Liver (tissue), 10 donors: ENCODE measurements at places on chromosomes 3 and 15.

DNA sequence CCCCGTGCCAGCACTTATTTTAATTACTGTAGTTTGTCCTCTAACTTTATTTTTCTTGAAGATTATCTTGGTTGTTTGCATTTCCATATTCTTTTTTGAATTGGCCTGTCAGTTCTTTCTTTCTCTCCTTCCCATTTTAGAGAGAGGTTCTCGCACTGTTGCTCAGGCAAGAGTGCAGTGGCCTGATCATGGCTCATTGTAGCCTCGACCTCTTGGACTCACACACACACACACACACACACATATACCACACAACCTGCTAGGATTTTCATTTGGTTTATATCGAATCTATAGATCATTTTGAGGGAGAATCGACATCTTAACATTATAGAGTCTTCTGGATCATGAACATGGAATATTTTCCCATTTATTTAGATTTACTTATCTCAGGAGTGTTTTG, 8.7 kb downstream of the FEM1B start:
- DNase-seq, result no peak

- no peak for DNase-seq
These were observed 327.4 kb downstream of the EPHA3 start for GRCh38 chr3:89434621-89435380.

- no peak for DNase-seq
These were observed 16.4 kb upstream of the ANXA2 start for GRCh38 chr15:60414016-60414682.

- no peak for DNase-seq
These were observed 63.2 kb upstream of the SPPL2A start for GRCh38 chr15:50828610-50829206.

DNA sequence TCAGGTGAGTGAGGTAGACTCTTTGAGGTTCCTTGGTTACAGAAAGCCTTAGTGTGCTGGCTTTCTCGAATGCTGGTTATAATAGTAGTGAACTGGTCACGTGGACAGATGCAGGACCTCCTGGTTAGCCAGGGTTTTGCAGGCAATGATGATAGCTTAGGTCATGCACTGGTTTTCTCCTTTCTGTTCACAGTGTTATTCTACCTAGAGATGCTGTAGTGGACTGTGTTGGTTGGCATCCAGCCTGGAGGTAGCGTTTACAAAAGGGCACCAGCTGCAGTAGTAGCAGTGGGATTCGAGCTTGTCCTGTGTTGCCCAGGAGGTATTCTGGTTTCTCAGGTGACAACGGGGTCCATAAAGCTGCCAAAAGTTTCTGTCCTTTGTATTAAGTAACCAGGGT, 27.0 kb downstream of the PCCB start:
- DNase-seq, result no peak

DNA sequence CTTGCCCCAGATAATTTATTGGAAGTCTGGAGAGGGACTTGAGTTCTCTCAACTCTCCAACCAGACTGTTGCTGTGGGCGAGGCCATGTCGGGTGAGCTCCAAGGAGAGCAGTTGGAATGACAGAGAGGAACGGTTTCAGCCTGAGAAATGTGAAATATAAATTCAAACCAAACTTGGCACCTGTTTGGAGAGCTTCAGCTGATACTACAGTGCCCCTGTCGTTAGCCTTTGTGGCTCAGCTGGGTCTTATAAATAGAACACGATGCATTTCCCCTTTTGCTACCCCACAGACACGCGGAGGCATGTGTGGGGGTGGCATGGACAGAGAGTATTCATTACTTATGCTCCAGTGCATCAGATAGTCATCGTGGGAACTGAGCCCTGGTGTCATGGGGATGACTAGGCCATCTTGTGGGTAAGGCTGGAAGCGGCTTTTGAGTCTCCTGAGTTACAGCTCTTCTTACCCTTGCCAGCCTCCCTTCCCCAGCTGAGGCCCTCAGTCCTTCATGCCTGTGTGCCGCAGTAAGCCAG, 15.6 kb downstream of the SMAD3 start:
- DNase-seq, result no peak

- no peak for DNase-seq
These were observed 1.0 kb upstream of the TBC1D21 start for GRCh38 chr15:73872346-73872745.

DNA sequence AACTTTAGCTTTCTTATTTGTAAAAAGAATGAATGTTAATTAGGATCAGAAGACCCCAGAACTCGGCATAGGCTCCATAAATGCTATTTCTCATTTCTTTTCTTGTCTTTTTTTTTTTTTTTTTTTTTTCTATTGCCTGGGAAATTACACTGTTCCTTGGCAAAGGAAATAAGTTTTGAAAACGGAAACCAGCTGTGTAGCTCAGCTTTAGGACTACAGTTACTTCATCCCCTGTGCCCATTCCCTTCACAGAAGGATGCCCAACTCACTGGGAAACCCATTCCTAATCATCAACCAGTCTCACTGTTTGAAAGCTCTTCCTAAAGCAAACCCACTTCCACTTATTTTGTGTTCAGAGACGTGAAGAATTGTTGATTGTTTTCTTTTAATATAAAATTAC, 254.0 kb upstream of the IL12A start:
- no peak for DNase-seq

DNA sequence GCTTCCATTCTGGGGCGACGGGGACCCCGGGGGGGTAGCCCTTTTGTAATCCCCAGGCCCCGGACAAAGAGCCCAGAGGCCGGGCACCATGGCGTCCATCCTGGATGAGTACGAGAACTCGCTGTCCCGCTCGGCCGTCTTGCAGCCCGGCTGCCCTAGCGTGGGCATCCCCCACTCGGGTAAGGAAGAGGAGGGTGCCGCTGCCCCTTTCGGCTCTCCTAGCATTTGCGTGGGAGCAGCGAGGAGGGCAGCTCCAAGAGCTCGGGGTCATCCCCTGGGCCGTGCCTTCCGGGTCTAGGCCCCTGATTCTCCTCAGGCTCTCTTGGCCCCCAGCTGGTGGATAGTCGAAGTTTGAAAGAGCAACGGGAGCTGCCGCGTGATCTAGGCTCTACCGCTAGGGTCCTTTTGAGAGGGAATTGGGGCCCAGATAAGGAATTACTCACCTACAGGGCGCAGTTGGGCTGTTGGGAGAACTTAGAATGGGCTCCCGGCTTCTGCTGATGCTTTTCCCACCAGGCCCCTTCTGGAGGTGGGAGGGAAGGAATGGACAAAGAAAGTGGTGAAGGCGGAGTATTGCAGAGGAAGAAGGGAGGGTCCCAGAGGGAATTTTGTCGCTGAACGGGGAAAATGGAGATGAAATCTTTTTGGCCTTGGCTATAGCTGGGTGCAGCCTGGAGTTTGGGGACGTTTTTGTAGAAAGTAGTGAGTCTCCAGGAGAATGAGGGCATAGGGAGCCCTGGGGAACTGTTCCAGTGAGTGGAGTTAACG, 615 bp downstream of the VPS18 start:
- no peak for DNase-seq

- no peak for DNase-seq
These were observed 87.0 kb upstream of the NECTIN3 start for GRCh38 chr3:110984456-110985250.

- DNase-seq, result no peak
These were observed 11.7 kb downstream of the RBM5 start for GRCh38 chr3:50100386-50100785.

DNA sequence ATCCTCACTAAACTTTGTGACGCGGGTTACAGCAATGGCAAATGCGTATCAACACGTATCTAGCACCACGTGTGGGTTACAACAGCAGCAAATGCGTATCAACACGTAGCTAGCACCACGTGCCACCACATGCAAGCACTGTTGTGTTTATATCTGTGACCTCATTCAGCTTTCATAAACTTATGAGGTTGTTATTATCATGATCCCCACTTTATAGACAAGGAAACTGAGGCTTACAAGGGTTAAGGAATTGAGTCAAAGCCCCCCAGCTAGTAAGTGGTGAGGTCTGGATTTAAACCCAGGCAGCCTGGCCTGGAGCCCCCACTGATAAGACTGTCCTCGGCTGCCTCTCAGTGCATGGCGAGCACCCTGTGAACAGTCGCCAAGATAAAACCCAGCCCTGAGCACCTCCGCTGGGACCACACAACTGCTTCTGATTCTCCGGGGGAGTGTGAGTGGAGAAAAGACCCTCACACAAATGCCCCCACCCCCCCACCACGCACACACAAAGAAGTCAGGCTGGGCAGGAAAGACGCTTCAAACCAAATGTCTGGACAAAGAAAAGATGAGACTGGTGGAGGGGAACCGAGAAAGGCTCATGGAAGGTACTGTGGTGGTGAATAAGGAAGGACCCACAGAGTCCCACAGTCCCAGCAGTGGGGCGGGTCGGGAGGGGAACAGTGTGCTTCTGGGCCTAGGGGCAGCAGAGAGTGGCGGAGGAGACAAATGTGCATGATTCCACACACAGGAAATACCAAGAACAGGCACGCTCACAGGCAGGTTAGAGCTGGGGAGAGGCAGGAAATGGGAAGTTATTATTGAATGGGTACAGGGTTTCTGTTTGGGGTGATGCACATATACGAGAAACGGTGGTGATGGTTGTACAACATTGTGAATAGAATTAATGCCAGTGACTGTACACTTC, 173.4 kb downstream of the XXYLT1 start:
- DNase-seq, result no peak

- DNase-seq, result no peak
These were observed at the start of gene CDCP1 for GRCh38 chr3:45145681-45146614. CDCP1 (minus strand) TSS chr3:45146378; CDS start chr3:45146287, 91 bp downstream.

GRCh38 chr3:73511571-73512525, 112.9 kb downstream of the PDZRN3 start:
- DNase-seq, result no peak

- DNase-seq, result no peak
These were observed 108.3 kb upstream of the ETV5 start for GRCh38 chr3:186216900-186217819.

GRCh38 chr3:134900482-134900881, 105.4 kb downstream of the EPHB1 start:
- no peak for DNase-seq

DNA sequence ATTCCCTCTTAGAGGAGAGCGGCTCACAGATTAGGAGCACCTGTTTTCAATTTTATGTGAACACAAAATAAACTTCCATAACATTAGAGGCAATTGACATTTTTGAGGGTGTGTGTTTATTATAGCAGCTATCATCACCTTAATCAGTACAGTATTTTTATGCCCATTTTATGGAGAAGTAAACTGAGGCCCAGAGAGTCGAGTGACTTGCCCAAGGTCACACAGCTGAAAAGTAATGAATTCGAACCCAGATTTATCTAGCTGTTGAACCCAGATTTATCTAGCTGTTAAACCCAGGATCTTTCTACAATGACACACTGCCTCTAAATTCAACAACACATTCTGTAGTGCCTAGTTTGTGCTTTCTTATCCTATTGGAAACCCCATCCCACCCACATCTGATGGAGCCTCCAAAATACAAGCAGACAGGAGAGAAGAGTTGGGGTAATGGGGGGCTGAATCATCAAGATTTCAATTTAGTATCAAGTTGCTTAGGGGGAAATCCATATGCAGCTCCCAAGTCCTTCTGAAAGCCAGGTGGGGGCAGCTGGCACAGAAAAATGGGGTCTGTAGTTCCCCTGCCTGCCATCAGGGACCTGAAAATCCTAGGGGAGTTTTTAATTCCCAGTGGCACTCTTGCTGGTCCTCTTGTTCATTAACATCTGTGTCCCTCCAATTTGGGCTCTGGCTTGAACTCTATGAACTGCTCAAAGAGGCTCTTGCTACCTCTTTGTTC, 50.4 kb upstream of the TRA2B start:
- no peak for DNase-seq

- no peak for DNase-seq
These were observed 237.5 kb downstream of the P3H2 start for GRCh38 chr3:189883113-189883753.

DNA sequence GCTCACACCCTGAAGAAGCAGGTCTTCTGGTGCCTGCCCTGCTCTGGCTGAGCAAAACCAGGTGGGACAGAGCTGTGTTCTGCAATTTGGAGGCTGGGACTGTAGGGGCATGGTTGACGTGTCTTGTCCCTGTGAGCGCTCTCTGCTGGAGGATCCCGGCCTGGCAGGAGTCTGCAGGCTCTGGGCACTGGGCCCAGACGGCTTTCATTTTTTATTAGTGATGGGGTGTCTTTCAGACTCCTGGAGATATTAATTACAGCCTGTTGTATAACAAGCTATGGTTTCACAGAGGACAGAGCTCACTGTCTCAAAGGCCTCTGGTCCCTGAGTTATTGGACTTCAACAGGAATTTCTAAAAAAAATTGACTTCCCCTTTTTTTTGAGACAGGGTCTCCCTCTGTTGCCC, 29.5 kb upstream of the ZNF710 start:
- peak; percentile 47 for DNase-seq

GRCh38 chr15:66730168-66731021, 28.4 kb downstream of the SMAD6 start:
- no peak for DNase-seq

- DNase-seq, result no peak
These were observed 28.8 kb upstream of the RFX7 start for GRCh38 chr15:56272454-56272853.

- DNase-seq, result no peak
These were observed 287.3 kb downstream of the UBE2E2 start for GRCh38 chr3:23490459-23490858.

DNA sequence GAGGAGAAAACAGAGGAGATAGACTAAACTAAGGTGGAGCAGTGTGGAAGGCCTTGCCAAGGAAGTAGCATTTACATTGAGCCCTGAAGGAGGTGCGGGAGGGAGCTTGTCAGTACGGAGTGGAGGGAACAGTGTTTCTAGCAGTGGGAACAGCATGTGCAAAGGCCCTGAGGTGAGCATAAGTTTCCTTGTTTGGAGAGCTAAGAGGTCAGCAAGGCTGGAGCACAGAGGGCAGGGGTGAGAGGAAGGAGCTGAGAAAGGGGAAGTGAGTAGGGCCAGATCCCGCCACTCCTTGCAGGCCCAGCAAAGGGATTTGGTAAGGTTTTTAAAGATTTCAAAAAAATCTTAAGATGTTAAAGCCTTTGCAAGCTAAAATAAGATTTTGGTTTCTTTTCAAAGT, 70.1 kb downstream of the HMCES start:
- no peak for DNase-seq

DNA sequence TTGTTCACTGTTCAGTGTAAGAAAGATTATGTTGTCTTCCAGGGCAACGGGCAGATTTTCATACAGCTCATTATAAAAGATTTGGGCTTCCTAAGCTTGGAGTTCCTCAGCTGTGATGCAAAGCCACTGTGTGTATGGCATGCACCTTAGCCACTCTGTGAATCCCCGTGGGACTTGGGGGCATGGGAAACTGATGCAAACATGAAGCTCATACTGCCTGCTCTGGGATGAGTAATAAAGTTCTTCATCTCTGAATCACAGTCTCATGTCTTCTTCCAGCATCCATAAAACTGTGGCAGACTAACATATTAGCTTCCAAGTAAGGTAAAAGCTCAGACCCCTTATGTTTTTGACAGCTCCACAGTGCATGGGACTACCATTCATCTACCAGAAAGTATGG, 154.3 kb upstream of the RORA start:
- no peak for DNase-seq

GRCh38 chr3:86930181-86930580, 60.8 kb downstream of the VGLL3 start:
- DNase-seq, result no peak

- no peak for DNase-seq
These were observed 10.3 kb downstream of the SKIL start for GRCh38 chr3:170367797-170368196.
